ENCODE measurements at places on chromosomes 12 and 14.

DNA sequence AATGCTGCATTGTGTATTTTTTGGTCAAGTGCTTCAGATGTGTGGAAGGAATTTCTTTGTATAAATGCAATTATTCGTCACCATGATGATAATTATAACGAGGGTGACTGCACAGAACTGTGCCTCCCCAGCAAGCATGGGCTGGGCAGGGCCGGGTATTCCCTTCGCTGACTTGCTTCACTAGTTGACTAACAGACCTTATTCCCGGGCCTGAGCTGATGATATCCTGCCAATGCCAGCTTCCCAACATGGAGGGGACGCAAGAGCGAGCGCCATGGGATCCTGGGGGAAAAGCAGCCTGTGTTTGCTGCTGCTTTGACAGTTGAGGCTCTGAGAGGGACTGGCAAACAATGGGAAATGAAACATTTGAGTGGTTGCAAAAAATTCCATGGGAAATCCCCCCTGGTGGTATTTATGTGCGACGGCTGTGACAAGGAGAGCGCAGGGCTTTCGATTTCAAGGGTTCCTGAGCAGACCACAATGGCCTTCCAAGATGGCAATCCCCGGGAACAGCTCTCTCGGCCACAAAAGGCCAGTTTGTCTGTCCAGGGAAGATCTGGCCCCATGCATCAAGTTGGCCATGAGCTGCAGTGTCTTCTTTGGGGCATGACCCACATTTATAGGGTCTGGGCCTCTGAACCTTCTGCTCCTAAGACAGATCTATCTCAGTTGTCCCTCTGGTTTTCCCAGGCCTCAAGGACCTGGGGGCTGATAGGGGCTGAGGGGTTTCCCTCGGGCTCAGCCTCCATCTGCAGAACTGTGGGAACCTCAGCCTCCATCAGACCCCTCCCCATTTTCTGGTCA, 21.9 kb upstream of the MAP1LC3B2 start:
- no peak for DNase-seq

- DNase-seq = no peak
Observed at GRCh38 chr12:69932676-69933552, 107.9 kb downstream of the MYRFL start.

GRCh38 chr12:91824991-91825390, 320.7 kb downstream of the BTG1 start:
- DNase-seq = no peak

DNA sequence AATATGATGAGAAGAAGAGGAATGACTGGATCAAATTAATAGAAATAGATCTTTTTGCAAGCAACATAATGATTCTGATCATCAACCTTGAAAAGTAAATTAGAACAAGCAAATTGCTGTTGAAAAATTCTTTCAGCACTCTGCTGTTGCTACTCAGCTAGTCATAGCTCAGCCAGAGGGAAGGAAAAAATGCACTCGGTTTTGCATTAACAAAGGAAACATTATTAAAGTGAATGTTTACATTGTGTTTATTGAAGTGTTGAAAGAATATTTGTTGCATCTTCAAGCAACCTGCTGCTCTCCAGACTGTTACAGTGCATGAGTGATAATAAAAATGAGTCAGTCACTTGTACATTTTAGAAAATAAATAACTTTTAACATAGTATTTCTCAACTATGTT, 26.5 kb downstream of the AP5M1 start:
- DNase-seq = no peak

DNA sequence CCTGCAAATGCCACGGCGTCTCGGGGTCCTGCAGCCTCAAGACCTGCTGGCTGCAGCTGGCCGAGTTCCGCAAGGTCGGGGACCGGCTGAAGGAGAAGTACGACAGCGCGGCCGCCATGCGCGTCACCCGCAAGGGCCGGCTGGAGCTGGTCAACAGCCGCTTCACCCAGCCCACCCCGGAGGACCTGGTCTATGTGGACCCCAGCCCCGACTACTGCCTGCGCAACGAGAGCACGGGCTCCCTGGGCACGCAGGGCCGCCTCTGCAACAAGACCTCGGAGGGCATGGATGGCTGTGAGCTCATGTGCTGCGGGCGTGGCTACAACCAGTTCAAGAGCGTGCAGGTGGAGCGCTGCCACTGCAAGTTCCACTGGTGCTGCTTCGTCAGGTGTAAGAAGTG, 16.8 kb downstream of the WNT5B start:
- DNase-seq = no peak

GRCh38 chr14:65495196-65495595, 82.7 kb downstream of the FUT8 start:
- no peak for DNase-seq

Data from naive thymus-derived CD8-positive, alpha-beta T cell (primary cell).